GOT3 (cell line): ENCODE measurements at places on chromosomes 7 and 10.

GRCh38 chr7:159105832-159106811 is 38.5 kb downstream of the VIPR2 start:
- no peak for DNase-seq

DNA sequence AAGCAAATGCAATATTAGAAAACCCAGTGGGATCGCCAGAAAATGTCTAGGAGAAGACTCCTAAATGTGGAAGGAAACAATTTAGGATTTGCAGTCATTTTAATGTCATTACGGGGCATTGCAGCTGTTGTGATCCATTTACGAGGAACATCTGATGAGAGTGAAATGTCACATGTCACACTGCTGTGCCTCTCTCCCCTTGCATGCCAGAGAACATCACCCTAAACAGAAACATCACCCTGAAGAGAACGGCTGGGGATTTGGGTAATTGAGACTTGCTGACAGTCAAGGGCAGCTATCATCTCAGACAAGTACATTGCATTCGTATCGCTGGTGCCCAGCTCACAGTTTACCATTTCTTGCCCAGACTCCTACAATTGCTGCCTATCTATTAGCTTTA is 785.7 kb upstream of the POM121L12 start:
- no peak for DNase-seq

GRCh38 chr10:110491346-110491745 is 6.4 kb upstream of the DUSP5 start:
- no peak for DNase-seq

- DNase-seq: no peak
Observed at GRCh38 chr7:22393913-22394729, 37.2 kb upstream of the RAPGEF5 start.

DNA sequence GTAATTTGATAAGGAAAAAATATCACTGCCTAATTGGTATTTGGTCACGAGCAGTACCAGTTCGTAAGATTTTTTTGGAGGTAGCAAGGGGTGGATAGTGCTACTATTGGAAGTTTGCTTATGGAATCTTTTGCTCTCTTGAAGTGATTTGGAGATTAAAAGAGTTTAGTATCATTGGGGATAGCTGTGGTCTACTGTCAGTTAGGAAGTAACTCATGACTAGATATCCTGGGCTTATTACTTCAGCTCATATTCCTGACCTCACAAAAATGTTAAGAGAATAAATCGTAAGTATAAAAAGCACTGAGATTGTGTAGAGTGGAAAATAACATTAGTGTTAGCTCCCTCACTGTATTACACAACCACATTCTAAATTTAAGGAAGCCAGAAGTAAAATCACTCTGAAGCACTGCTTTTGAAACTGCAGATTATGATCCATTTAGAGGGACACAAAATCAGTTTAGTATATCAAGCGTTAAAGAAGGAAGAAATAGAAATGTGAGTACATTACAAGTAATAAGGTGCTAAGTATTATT is 22.6 kb downstream of the SGPL1 start:
- no peak for DNase-seq
